Right ventricle myocardium inferior (tissue), 1 donor: ENCODE measurements at places on chromosomes 1 and 21. TPM values are rescaled to one million over a fixed set of nuclear protein-coding genes. Genes with fewer than 3 reads are reported as not detected.

Gene FAM3B
- not detected for total RNA-seq

Gene OR2L2
- total RNA-seq, result not detected

Gene HRNR
- not detected for total RNA-seq

Gene HES4
- 36.7 TPM for total RNA-seq

Gene PCSK9
- total RNA-seq, result not detected

Gene TP73
- 0.14 TPM for total RNA-seq

Gene EDARADD
- 1.6 TPM for total RNA-seq

Gene FMO5
- total RNA-seq, result 8.2 TPM

Gene LCK
- total RNA-seq, result 0.57 TPM

Gene ACTA1
- 1,694 TPM for total RNA-seq

Gene MUL1
- 44.6 TPM for total RNA-seq

Gene SLC45A3
- 6.5 TPM for total RNA-seq

Gene PATJ
- total RNA-seq, result 121 TPM

Gene AIRE
- total RNA-seq, result not detected

Gene PIGC
- 13.5 TPM for total RNA-seq

Gene CLCA1
- not detected for total RNA-seq

Gene TDRKH
- 4.5 TPM for total RNA-seq

Gene PTCH2
- 0.43 TPM for total RNA-seq

Gene TMEM81
- 2.5 TPM for total RNA-seq

Gene WNT9A
- total RNA-seq, result 0.73 TPM

Gene PDC
- total RNA-seq, result not detected

Gene ZSCAN20
- 4.7 TPM for total RNA-seq

Gene PSMG1
- 18.8 TPM for total RNA-seq

Gene ZC3H11A
- total RNA-seq, result 54.4 TPM

Gene GSTM5
- total RNA-seq, result 2.8 TPM

Gene RGS8
- total RNA-seq, result not detected

Gene KLF17
- not detected for total RNA-seq

Gene SSR2
- total RNA-seq, result 79.9 TPM

Gene MCOLN3
- total RNA-seq, result 1.2 TPM

Gene TCHHL1
- total RNA-seq, result not detected

Gene SPAG17
- not detected for total RNA-seq

Gene FCRL2
- not detected for total RNA-seq

Gene GNG4
- not detected for total RNA-seq
